ENCODE measurements at places on chromosomes 2 and 18. TPM values are rescaled to one million over a fixed set of nuclear protein-coding genes. Genes with fewer than 3 reads are reported as not detected.

- H3K27me3 ChIP-seq: peaks cover 7% of the 10 kb centered on the region
- H3K36me3 ChIP-seq: no peaks in the 10 kb centered on the region
- no peak for DNase-seq
- no peak overlapping the region for H3K27ac ChIP-seq
- no peak overlapping the region for H3K4me3 ChIP-seq
- H3K4me1 ChIP-seq: peaks cover 37% of the 10 kb centered on the region
These were observed 126.8 kb upstream of the LGALSL start for GRCh38 chr2:64327129-64327509.

Gene MAP3K19
- not detected for total RNA-seq

DNA sequence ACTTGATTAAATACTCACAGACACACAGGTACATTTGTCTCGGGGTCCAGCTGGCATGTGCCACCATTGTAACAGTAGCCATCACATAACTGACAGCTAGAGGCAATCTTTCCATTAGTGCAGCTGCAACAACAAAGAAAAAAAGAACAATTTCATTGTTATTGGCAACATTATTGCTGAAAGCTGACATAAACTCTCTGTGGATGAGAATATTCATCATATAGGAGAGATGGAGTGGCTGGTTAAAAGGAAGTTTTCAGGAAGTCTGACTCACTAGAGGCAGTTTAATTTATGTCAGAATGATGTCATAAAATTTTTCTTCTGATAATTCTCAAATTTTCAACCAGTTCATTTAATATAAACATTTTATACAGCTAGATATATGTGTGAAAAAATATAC lies 1490.0 kb upstream of the NXPH2 start:
- H3K4me3 ChIP-seq: no peak overlapping the region
- DNase-seq: no peak

GRCh38 chr2:160194946-160195345 lies 5.1 kb downstream of the ITGB6 start:
- H3K27ac ChIP-seq: no peak overlapping the region
- H3K4me1 ChIP-seq: no peaks in the 10 kb centered on the region
- no peak overlapping the region for H3K4me3 ChIP-seq

DNA sequence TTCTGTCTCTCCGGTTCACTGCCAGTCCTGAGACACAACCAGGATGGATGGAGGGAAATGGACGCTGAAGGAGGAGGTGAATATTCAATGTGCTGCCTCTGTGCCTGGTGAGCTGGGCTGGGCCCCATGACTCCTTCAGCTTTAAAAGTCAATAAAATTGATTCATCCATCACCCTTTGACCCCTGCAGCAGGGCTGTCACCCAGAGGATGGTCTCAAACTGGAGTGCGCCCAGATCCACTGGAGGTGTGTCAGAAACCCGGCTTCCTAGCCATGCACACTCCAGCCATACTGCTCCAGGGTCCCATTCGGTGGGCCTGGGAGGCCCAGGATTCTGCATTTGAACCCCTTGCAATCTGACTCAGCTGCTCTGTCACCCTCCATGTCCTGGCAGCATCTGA lies 94.1 kb upstream of the BOD1L2 start:
- H3K4me1 ChIP-seq: peaks cover 26% of the 10 kb centered on the region
- peaks cover 13% of the 10 kb centered on the region for H3K36me3 ChIP-seq
- peak; percentile 31 for DNase-seq

Gene CDK15
- 0.61 TPM for total RNA-seq

- H3K36me3 ChIP-seq: no peaks in the 10 kb centered on the region
- peaks cover 4% of the 10 kb centered on the region for H3K27me3 ChIP-seq
- peaks cover 8% of the 10 kb centered on the region for H3K4me1 ChIP-seq
- no peak overlapping the region for H3K4me3 ChIP-seq
- DNase-seq: no peak
These were observed 101.2 kb upstream of the TRIB2 start for GRCh38 chr2:12615509-12615908.

Gene ASAP2
- 49.6 TPM for total RNA-seq

DNA sequence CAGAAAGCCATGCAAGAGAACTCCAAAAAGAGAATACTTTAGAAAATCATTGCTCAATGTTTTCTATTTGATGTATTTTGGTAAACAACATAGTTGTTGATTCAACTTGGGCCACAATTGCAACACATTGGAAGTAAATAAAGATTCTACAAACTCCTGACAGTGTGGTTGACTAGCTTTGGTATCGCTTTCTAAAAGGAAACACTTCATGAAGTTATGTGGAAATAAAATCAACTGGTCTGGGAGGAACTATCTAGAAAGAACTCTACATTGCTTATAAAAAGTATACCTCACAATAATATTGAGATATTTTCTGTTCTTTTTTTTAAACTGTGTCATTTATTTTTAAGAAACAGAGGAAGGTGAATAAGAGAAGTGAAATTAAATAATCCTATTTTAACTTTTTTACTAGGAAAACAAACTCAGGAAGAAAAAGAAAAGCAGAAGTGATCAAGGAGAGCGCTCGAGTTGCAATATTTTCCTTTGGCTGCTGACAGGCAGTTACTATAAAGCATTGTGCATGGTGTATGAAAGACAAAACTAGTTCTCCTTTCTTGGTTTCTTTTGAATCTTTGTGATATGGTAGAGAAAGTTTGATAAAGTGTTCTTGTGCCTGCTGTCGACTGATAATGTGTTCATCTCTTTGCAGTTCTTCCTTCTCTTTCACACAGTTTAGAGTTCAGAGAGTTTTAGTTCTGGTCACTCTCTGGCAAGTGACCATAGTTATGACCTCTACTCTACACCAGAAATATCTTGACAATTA lies 3.0 kb downstream of the DHRS9 start:
- no peak for DNase-seq
- no peaks in the 10 kb centered on the region for H3K36me3 ChIP-seq
- H3K27me3 ChIP-seq: peaks cover 2% of the 10 kb centered on the region
- no peak overlapping the region for H3K4me3 ChIP-seq

GRCh38 chr2:43737097-43737854 lies 36.6 kb upstream of the DYNC2LI1 start:
- H3K4me1 ChIP-seq: no peaks in the 10 kb centered on the region
- no peaks in the 10 kb centered on the region for H3K36me3 ChIP-seq
- no peak for DNase-seq
